ENCODE measurements at places on chromosomes 2 and 18. TPM values are rescaled to one million over a fixed set of nuclear protein-coding genes. Genes with fewer than 3 reads are reported as not detected.

Gene CRACDL
- 3.0 TPM for polyA plus RNA-seq

DNA sequence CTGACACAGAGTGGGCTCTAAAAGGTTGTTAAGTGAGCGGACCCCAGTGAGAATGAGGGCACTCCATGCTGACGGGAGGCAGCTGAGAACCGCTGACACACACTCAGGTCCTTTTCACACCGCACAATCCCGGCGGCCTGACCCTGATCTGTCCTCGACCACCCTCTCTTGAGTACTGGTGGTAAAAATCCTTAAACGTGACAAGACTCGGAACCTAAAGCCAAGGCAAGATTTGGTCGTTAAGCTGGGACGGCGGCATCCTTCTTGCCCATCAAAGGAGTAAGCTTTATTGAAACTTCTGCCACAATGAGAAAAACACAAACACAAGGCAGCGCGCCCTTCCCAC is 569 bp downstream of the TMX3 start:
- peak overlapping the region; percentile 89 for H3K4me3 ChIP-seq
- H3K27me3 ChIP-seq, result no peaks in the 10 kb centered on the region
- no peak for DNase-seq

Gene MC5R
- 0.66 TPM for polyA plus RNA-seq

DNA sequence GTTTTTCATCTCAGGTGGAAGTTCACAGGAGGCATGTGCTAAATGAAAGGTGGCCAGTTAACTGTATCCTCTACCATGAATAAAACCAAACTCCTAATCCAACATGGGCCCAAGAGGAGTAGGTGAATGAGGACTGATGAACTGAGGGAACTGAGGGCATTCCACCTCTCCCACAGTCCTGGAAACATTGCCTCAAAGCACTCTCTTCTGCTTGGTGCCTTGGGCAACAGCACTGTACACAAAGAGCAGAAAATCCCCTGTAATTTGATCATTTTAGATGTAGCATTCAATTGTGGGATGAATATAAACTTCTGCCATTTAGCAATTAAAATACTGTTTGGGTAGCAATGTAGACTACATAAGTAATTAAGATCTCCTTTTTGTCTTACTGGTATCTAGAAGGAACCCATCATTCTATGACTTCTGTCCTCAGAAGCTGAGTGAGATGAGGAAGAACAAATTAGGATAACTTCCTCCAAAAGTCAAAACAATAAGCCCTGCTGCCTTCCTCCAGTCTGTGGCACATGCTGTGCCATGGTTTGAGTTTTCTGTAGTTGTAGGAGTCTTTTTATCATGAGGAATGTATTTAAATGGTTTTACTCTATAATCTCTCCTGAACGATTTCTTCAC is 86.7 kb upstream of the ZEB2 start:
- H3K4me1 ChIP-seq, result no peaks in the 10 kb centered on the region
- DNase-seq, result no peak
- no peaks in the 10 kb centered on the region for H3K36me3 ChIP-seq
- H3K4me3 ChIP-seq, result no peak overlapping the region
- no peak overlapping the region for H3K27ac ChIP-seq
- H3K27me3 ChIP-seq, result no peaks in the 10 kb centered on the region

GRCh38 chr2:231348704-231349373 is 46.7 kb upstream of the B3GNT7 start:
- H3K27me3 ChIP-seq, result no peaks in the 10 kb centered on the region
- no peaks in the 10 kb centered on the region for H3K36me3 ChIP-seq
- no peak overlapping the region for H3K27ac ChIP-seq
- peaks cover 16% of the 10 kb centered on the region for H3K4me1 ChIP-seq

DNA sequence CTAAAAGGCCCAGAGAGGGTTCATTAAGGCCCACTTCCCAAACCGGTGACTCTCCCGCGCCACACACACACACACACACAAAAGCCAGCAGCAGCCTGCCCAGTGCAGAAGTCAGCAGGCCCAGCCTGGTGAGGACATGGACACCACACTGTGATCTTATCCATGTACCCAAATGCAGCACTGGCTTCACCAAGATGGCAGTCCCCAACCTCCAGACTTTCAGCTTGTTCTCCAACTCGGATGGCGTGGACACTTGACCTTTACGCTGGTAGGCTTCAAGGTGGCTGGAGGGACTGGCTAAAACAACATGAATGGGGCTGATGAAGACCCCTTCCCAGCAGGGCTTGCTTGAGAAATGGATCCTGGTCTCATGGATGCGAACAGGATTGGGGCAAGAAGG is 50.4 kb downstream of the TNS1 start:
- no peaks in the 10 kb centered on the region for H3K36me3 ChIP-seq
- no peak for DNase-seq
- no peaks in the 10 kb centered on the region for H3K27me3 ChIP-seq
- H3K4me1 ChIP-seq, result peaks cover under 1% of the 10 kb centered on the region
- no peak overlapping the region for H3K27ac ChIP-seq

GRCh38 chr2:149421791-149422190 is 91.4 kb downstream of the LYPD6 start:
- peaks cover 47% of the 10 kb centered on the region for H3K4me1 ChIP-seq
- no peaks in the 10 kb centered on the region for H3K27me3 ChIP-seq
- no peak overlapping the region for H3K4me3 ChIP-seq
- peak overlapping the region; percentile 84 for H3K27ac ChIP-seq
- no peaks in the 10 kb centered on the region for H3K36me3 ChIP-seq

Gene CERKL
- 7.6 TPM for polyA plus RNA-seq

DNA sequence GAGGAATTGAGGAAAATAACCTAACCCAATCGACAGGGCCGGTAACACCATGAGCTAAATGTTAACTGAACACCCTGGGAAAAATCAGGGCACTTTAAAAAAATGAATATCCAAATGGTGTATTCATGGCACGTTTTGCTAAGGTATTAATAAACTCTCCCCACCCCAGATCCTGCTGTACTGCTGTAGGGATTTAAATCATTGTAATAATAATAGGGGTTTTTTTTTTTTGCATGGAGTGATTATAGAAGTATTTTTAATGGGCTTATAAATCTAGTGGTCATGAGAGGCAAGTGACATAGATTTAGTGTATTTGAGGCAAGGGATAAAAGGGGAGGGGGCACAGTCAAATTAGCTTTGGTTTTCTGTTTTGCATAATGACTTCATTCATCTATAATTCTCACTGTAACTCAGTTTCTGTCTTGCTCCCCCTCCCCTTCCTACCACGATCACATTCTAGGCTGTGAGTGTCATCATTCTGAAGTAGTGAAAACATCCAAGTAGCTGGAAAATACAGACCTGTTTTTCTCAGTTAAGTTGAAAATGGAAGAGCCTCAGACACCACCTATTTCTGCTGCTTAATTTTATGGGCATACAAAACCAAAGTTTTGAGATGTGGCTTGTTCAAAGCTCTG is 18.2 kb upstream of the MGAT5 start:
- no peak overlapping the region for H3K27ac ChIP-seq
- no peaks in the 10 kb centered on the region for H3K36me3 ChIP-seq
- peaks cover 10% of the 10 kb centered on the region for H3K4me1 ChIP-seq
- DNase-seq, result no peak

DNA sequence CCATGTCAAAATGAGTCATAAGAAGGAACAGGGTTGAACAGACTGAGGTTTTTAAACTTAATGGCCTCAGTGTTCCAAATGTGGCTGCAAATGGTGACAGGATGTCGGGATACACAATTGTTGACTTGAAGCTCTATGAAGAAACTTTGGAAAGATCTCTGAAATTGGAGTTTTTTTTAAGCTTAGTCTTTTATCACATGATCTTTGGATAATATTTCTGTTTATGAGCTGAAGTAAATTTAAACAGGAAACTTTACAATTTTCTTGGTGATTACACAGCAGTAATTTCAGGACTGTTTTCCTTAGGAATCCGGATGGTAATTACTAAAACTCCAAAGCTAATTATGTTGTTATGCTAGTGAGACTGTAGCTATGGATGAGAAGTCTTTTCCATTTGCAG is 199.1 kb upstream of the NRXN1 start:
- H3K4me3 ChIP-seq, result no peak overlapping the region
- no peaks in the 10 kb centered on the region for H3K27me3 ChIP-seq
- no peak for DNase-seq
- H3K27ac ChIP-seq, result no peak overlapping the region
- no peaks in the 10 kb centered on the region for H3K4me1 ChIP-seq

GRCh38 chr18:37483221-37483971 is 82.2 kb downstream of the CELF4 start:
- peaks cover 54% of the 10 kb centered on the region for H3K27me3 ChIP-seq
- H3K27ac ChIP-seq, result no peak overlapping the region
- DNase-seq, result no peak
- H3K4me1 ChIP-seq, result peaks cover 8% of the 10 kb centered on the region
- no peaks in the 10 kb centered on the region for H3K36me3 ChIP-seq
- no peak overlapping the region for H3K4me3 ChIP-seq

- H3K27ac ChIP-seq, result no peak overlapping the region
- H3K27me3 ChIP-seq, result no peaks in the 10 kb centered on the region
- no peak overlapping the region for H3K4me3 ChIP-seq
- no peak for DNase-seq
Measured at GRCh38 chr2:157936406-157936805, 60.3 kb upstream of the ACVR1 start.

DNA sequence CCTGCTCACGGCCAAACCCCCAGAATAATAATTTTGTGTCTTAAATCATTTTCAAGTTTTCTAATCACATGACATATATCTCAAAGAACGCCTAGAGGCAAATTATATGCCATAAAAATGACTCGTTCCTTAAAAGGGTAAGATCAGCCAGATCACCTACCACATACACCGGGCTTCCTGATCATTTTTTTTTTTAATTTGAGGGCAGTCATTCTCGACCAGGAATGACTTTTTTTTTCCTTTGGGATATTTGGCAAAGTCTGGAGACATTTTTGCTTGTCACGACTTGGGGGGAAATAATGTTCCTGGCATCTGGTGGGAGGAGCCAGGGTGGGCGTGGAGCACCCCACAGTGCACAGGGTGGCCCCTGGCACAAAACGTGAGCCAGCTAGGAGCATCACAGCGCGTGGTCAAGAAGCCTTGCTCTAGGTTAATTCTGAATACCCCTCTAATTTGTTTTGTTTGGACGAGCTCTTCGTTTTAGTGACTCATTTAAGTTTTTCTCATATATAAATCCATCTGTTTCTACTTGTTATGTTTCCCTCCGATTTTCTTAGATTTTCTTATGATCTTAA is 94.9 kb downstream of the TWIST2 start:
- H3K36me3 ChIP-seq, result no peaks in the 10 kb centered on the region
- H3K4me1 ChIP-seq, result no peaks in the 10 kb centered on the region
- no peak overlapping the region for H3K4me3 ChIP-seq
- H3K27me3 ChIP-seq, result no peaks in the 10 kb centered on the region
- DNase-seq, result no peak

GRCh38 chr2:150608341-150608740 is 120.9 kb upstream of the RND3 start:
- no peak overlapping the region for H3K27ac ChIP-seq
- DNase-seq, result no peak
- no peaks in the 10 kb centered on the region for H3K27me3 ChIP-seq
- H3K4me1 ChIP-seq, result peaks cover 4% of the 10 kb centered on the region
- no peak overlapping the region for H3K4me3 ChIP-seq
- no peaks in the 10 kb centered on the region for H3K36me3 ChIP-seq

DNA sequence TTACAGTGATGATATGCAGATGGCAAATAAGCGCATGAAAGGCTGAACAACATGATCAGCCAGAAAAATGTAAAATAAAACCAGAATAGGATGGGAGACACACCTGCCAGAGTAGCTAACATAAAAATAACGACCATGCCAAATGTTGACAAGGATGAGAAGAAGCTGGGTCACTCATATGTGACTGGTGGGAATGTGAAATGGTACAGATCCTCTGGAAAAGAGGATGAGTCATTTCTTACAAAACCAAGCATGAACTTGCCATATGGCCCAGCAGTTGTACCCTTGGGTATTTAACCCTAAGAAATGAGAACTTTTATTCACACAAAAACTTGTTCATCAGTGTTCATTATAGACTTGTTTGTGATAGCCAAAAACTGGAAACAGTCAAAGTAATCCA is 143.8 kb downstream of the SH3BP4 start:
- H3K36me3 ChIP-seq, result no peaks in the 10 kb centered on the region
- DNase-seq, result no peak
- no peak overlapping the region for H3K27ac ChIP-seq
- no peaks in the 10 kb centered on the region for H3K4me1 ChIP-seq

- no peak overlapping the region for H3K27ac ChIP-seq
- no peak for DNase-seq
- H3K4me3 ChIP-seq, result no peak overlapping the region
- H3K4me1 ChIP-seq, result no peaks in the 10 kb centered on the region
- H3K36me3 ChIP-seq, result no peaks in the 10 kb centered on the region
- no peaks in the 10 kb centered on the region for H3K27me3 ChIP-seq
Measured at GRCh38 chr2:172889768-172890430, 154.3 kb downstream of the RAPGEF4 start.

DNA sequence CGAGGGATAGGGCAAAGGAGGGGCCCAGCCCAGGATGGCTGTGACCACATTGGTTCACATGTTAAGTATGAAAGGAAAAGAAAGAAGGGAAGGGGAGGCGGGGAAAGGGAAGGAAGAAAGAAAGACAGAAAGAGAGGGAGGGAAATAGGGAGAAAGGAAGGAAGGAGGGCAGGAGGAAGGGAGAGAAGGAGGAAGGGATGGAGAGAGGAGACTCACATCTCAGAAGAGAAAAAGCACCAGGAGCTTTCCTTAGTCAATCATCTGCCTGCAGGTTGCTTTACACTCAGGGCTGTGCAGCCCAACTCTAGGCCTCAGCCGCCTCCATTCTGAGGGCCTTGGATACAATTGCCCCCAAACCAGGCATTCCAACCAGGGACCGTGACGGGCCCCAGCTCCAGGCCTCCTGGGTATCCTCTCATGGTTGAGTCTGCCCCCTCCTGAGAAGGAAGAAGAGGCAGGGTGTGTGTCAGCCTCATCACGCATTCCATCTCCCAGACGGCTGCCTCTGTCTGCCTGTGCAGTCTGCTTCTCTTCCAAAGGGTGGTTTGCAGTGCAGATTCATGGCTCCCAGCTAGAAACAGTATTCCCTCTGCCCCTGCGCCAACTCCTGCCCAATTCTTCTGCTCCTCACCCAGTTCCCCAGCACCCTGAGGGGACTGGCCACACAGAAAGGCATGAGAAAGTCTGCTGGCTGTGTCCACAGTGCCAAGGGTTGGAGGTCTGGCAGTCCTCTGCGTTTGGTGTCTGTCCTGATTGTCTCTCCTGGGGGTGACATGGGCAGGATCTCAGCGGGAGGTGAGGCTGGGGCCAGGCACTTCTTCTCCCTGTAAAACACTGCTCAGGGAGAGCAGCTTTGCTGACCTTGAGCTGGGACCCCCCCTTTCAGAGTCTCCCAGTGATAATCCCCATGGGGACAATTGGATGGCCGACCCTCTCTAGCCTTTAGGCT is 163.3 kb downstream of the SMAD7 start:
- peaks cover 47% of the 10 kb centered on the region for H3K4me1 ChIP-seq
- H3K27ac ChIP-seq, result peak overlapping the region; percentile 54
- no peaks in the 10 kb centered on the region for H3K27me3 ChIP-seq

- H3K27ac ChIP-seq, result no peak overlapping the region
- H3K4me3 ChIP-seq, result no peak overlapping the region
- no peaks in the 10 kb centered on the region for H3K4me1 ChIP-seq
- H3K27me3 ChIP-seq, result no peaks in the 10 kb centered on the region
- H3K36me3 ChIP-seq, result no peaks in the 10 kb centered on the region
Measured at GRCh38 chr2:2665834-2666133, 334.7 kb upstream of the MYT1L start.

Gene FSHR
- not detected for polyA plus RNA-seq
